ENCODE measurements at places on chromosomes 3 and 15. TPM values are rescaled to one million over a fixed set of nuclear protein-coding genes. Genes with fewer than 3 reads are reported as not detected.

DNA sequence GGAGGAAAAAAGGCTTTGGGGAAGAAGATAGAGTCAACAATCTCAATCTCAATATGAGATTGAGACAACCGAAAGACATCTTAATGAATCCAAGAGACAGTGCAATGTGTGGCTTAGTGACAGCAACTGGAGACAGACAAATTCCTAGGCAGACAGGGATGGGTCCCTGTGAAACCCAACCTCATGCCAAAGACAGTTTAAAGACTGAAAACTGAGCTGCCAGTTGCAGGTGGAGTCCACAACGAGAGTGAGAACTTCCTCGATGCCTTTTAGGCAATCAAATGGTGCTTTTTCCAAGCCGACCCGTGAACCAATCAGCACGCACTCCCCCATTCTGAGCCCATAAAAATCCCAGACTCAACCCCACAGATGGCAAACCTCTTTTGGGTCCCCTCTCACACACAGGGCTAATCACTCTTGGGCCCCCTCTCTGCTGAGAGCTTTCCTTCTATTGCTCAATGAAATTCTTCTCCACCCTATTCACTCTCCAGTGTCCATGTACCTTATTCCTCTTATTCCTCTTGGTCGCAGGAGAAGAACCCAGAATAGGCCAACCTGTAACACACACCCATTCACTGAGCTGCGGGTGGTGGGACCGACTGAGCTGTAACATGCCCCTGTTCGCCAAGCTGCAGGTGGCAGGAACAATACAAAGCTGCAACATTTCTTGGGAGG, 34.8 kb downstream of the ZMAT3 start:
- H3K36me3 ChIP-seq, result peaks cover 22% of the 10 kb centered on the region
- peaks cover 14% of the 10 kb centered on the region for H3K4me1 ChIP-seq
- no peak for DNase-seq
- H3K27me3 ChIP-seq, result no peaks in the 10 kb centered on the region
- peak overlapping the region; percentile 53 for H3K27ac ChIP-seq
- H3K4me3 ChIP-seq, result no peak overlapping the region

DNA sequence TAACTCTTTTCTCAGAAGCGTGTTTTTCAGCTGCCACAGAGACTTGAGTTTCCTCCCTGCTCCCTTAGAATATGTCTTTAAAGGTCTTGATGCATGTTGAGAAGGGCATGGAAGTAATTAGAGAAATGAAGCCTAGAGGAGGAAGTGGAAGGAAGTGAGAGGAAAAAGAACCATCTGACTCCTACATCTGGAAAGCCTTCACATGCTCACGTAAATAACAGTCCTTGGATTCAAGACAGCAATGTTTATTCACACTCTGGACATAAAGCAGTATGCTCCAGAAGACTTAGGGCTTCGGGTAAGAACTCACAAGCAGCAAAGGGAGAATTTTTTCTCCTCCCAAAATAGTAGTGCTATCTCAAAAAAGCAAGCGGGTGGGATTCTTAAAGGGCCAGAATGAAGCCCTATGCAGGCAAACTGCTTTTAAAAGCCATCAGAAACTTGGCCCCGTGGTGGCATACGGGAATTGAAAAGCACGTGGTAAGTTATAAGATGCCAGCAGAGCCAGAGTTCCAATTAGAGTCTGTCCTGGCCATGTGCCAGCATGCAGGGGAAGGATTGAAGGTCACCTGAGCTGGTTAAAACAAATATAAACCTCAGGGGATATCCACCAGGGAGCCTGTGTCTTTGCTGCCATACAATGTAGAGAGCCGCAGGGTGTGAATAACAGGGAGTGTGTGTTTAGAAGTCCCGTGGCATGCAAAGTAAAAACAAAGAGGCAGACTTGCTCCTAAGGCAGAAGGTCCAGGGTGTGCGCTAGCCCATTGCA, 380.8 kb upstream of the NDN start:
- no peak for DNase-seq
- no peak overlapping the region for H3K4me3 ChIP-seq
- no peak overlapping the region for H3K27ac ChIP-seq

DNA sequence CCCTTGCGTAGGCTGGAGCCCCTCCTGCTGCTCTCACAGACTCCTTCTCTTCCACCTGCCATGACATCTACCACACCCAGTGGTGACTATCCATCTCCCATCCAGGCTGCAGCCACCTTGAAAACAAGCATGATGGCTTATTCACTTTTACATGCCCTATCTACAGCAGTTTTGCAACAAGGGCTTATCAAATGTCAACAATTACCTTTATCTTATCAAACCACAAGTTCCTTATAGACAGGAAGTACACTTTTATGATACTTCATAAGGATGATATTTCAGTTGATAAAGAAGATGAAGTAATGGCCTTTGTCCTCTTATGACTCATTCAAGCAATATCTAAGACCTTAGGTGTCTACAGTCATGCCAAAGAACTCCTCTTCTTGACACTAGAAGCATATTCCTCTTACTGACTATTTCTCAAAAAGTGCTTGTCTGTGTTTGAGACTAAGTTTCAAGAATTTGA, 125.3 kb upstream of the SPRED1 start:
- H3K36me3 ChIP-seq, result no peaks in the 10 kb centered on the region
- no peak for DNase-seq
- H3K27me3 ChIP-seq, result peaks cover 32% of the 10 kb centered on the region
- no peak overlapping the region for H3K27ac ChIP-seq
- no peak overlapping the region for H3K4me3 ChIP-seq

DNA sequence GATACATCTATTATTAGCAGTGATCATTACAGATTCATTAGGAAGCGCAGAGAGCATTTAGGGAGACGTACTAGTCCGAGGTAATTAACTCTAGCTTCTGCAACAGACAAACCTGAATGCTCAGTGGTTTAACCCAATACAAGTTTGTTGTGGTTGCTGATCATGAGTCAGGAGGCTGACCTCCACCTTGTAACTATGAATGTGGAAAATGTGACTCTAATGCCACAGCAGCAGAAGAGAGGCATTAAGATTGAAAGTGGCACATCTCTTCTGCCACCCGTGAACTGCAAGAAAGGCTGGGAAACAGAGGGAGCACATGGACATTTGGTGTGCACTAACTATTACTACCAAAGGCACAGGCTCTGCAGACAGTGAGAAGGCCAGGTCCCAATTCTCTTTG, 71.2 kb upstream of the C3orf80 start:
- DNase-seq, result no peak
- no peak overlapping the region for H3K4me3 ChIP-seq
- no peak overlapping the region for H3K27ac ChIP-seq
- no peaks in the 10 kb centered on the region for H3K4me1 ChIP-seq

- no peak overlapping the region for H3K27ac ChIP-seq
- no peaks in the 10 kb centered on the region for H3K4me1 ChIP-seq
- no peak for DNase-seq
Observed at GRCh38 chr3:14620512-14620911, 31.1 kb upstream of the CCDC174 start.

DNA sequence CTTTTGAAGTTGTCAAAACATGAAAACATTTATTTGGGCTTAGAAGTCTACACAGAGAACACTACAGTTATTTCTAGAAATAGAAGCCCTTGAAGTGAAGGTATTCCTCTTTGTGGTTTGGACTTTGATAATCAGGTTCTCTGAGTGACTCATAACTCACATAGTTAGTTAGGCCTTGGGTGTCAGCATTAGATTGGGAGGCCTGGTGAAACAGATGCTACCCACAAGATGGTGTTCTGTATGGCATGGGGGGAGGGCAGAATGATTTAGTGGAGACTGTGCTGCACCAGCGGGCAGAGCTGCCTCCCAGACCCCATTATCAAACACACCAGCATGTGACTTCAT, 108.9 kb upstream of the ETV5 start:
- H3K4me3 ChIP-seq, result no peak overlapping the region
- H3K4me1 ChIP-seq, result no peaks in the 10 kb centered on the region
- DNase-seq, result no peak
- H3K27ac ChIP-seq, result no peak overlapping the region
- no peaks in the 10 kb centered on the region for H3K36me3 ChIP-seq
- peaks cover 10% of the 10 kb centered on the region for H3K27me3 ChIP-seq

Gene SMCO1
- not detected for total RNA-seq

DNA sequence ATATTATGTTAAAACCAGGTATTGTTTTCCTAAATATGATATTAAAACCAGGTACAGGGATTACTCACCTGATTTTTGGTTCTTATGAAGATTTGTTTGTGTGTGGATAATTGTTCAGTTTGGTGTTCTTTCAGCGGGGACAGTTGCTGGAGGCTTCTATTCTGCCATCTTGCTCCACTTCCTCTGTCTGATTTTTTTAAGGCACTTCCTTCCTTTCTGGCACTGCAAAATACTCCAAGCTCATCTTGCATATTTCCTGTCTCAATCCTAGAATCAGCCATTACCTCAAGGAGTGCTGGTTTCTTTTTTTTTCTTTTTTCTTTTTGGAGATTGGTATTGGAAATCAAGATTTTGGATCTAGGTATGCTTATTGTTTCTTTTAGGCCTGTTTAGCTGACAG, 229.9 kb downstream of the SV2B start:
- H3K36me3 ChIP-seq, result no peaks in the 10 kb centered on the region
- H3K27me3 ChIP-seq, result no peaks in the 10 kb centered on the region
- peak overlapping the region; percentile 35 for H3K4me3 ChIP-seq

- no peak for DNase-seq
- no peak overlapping the region for H3K27ac ChIP-seq
- no peaks in the 10 kb centered on the region for H3K27me3 ChIP-seq
- H3K4me3 ChIP-seq, result no peak overlapping the region
- H3K36me3 ChIP-seq, result no peaks in the 10 kb centered on the region
Observed at GRCh38 chr15:27234593-27234992, 263.6 kb downstream of the GABRG3 start.
